Cerebellum (tissue), 4 donors: ENCODE measurements at places on chromosomes 16 and 17.

DNA sequence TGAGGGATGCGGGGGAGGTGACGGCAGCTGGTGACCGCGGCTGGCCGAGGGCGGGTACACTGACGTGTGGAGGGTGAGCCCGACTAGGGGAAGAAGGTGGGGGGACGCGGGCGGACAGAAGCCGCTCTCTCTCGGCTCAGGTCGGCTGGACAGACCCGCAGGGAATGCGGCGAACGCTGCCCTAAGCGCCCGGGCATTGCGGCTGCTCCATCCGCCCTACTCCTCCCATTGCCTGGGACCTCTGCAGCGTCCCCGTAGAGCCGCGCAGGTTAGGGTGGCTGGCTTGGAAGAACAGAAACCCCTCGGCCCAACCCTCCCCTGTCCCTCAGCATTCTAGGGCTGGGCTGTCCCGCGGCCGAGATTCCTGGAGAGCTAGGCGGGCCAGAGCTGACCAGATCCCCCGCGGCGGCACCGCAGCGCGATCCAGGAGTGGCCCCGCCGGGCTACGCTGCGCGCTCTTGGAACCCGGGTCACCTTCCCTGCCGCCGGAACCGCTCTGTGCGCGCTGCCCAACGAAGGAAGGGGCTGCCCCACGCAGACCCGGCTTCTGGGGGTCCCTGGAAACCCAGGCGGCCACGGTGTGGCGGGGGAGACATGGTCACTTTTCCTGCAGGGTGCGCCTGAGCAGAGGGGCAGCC, 3.0 kb downstream of the DLX4 start:
- DNase-seq = peak; percentile 18

DNA sequence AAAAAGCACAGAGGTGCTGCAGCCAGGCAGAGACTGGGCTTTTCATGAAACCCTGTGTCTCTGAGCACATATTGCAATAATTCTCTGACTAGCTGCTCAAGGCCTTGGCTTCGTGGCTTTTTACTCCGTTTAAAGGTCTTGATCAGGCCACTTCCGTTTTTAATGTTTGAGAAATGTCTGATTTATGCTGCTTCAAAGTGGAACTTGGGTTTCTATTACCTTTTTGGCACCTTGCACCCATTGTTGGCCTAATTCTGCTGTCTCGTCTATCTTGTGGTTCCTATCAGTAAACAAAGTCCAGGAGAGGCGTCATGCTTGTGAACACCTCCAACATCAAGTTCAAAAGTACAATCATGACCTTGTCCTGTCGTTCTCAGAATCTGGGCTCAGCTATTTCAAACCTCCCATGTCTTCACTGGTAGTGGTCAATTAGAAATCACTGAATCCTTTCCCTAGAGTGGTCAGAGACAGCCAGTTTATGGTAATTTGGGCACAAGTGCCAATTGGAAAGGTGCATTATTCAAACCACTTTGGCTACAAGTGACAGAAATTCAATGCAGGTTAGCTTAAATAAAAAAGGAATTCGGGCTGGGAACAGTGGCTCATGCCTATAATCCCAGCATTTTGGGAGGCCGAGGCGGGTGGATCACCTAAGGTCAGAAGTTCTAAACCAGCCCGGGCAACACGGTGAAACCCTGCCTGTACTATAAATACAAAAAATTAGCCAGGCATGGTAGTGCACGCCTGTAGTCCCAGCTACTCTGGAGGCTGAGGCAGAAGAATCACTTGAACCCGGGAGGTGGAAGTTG, 33.3 kb upstream of the METTL9 start:
- no peak for DNase-seq

- DNase-seq = no peak
These were observed 369.5 kb downstream of the SEC14L1 start for GRCh38 chr17:77510133-77510796.

GRCh38 chr16:3873482-3874173, 6.9 kb downstream of the CREBBP start:
- DNase-seq = no peak

GRCh38 chr16:49441366-49441780, 67.8 kb downstream of the C16orf78 start:
- no peak for DNase-seq

DNA sequence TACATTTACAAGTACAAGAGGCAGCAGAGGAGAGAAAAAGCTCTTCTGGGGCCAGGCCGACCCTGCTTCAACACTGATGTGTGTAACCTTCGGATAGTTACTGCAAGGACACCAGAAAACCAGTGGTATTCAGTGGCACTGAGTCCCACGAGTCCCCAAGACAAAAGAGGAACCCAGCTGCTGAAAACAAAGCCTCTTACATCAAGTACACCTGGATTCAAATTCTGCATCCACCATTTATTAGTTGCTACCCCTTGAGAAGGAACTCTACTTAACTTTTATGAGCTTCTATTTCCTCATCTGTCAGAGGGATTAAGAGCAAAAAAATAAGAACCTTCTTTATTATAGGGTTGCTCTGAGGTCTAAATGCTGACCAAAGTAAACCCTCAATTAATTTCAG, 2.6 kb downstream of the EARS2 start:
- DNase-seq = no peak

DNA sequence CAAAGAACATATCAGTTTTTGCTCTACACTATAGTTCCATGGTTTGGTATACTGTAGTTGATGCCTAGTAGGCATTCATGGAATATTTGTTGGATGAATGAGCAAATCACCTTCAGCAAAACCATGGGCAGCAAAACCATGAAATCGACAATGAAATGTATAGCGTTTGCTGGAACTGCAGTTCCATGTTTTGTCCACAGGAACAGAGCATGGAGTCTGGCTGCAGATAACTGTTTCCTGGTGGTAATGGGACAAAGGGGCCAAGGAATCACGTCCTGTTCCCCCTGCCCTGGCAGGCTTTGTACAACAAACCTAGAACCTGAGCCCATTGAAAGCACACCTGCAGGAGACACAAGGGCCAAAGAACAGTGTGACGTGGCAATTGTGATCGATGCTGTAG, 101.1 kb downstream of the USP31 start:
- no peak for DNase-seq

GRCh38 chr17:63035695-63036094, 69.7 kb downstream of the TANC2 start:
- DNase-seq = no peak

DNA sequence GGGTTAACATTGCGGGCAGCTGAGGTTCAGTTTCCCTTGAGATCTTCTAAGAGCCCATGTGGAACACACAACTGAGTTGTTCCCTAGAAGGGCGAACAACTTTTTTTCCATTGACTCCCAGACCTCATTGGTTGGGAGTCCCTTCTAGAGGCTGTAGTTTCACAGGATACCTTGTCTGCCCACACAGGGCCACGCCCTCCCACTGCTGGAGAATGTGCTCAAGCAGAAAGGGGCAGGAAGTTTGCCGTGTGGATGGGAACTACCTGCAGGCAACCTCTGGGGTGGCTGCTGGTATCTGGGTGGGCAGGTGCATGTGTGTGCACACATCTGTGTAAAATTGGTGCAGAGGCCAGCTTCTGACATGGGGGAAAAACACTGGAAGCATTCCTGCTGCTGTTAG, 178.8 kb upstream of the PSMD7 start:
- no peak for DNase-seq

DNA sequence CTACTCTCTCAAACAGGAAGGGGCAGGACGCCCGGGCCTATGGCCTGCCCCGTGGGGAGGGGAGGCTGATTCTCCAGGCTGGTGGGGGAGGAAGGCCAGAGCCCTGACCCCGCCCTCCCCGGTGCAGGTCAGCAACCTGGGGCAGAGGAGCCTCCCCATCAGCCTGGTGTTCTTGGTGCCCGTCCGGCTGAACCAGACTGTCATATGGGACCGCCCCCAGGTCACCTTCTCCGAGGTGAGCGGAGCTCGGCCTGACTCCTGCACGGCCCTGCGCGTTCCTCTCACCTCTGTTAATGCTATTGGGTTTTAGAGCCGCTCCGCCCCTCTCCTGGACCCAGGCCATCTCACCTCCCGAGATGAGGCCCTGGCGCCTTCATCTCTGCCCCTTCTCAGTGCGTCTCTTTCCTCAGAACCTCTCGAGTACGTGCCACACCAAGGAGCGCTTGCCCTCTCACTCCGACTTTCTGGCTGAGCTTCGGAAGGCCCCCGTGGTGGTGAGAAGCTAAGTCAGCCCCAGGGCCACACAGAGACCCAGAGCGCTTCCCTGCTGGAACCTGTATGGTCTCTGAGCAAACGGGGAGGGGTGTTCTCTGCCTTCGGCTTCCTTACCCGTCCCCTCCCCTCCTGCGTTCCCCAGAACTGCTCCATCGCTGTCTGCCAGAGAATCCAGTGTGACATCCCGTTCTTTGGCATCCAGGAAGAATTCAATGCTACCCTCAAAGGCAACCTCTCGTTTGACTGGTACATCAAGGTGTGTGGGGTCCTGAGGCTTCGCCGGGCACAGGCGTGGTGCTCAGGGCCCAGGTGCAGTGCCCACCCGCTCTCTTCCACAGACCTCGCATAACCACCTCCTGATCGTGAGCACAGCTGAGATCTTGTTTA, 25.1 kb upstream of the ITGAX start:
- no peak for DNase-seq

GRCh38 chr17:20996724-20997615, 45.8 kb downstream of the USP22 start:
- DNase-seq = no peak

DNA sequence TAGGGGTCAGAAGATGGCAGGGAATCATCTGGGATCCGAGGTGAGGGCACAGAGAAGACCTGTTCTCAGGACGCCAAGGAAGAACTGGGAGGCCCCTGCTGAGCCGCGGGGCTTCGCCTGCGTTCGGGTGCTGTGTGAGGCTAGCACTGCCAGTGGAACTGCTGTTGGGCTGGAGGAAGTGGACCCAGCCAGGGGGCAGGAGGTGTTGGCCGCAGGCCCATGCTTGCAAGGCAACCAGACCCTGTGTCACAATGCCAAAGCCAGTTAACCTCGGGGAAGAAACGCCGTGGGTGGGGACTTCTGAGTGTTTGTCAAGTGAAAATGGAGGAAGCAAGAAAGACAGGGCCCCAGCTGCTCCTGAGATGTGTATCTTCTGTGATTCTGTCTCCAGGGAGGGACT, 185.5 kb downstream of the LGALS9B start:
- DNase-seq = peak; percentile 12

GRCh38 chr17:76700270-76700616, 10.5 kb downstream of the MXRA7 start:
- no peak for DNase-seq

GRCh38 chr16:64171632-64172031, 950.2 kb downstream of the CDH11 start:
- DNase-seq = no peak

DNA sequence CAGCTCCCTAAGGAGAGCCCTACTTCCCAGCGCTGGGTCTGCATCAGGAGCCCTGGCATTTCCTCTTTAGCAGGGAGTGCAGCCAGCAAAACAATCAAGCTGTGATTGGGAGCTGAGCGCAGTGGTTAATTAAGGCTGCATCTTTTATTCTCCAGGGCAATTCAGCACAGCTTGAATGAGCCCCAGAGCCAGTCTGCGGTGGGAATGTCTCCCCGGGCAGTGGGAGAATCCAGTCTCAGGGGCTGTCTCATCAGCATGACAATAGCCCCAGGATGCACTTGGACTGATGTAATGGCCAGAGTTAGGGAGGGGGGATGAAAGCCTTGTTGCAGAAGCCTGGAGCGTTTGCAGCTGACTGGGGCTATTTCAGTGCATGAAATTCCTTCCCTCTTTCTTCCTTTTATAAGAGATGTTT, 292.6 kb upstream of the SOX9 start:
- peak; percentile 5 for DNase-seq

DNA sequence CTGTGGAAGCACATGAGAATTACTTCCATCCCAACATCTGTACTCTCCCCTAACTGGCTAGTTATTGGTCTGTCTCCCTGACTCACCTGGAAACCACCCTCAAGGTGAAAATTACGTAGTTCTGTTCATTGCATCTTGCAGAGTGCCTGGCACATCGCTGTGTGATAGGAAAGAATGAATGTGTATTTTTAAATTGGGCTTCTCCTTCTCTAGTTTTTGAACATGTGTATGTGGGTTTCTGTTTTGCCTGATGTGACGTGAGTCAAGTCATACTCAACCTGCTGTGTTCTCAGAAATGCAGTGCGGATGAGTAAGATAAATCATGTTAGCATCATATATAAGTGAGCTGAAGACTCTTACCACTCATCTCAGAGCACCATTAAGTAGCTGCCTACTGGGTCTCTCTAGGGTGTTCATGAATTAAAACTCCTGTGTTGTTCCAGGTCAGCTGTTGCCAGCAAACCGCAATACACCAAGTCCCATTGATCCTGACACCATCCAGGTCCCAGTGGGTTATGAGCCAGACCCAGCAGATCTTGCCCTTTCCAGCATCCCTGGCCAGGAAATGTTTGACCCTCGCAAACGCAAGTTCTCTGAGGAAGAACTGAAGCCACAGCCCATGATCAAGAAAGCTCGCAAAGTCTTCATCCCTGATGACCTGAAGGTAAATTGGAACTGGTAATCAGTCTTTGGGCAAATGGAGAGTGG, 50.2 kb downstream of the HLF start:
- no peak for DNase-seq

DNA sequence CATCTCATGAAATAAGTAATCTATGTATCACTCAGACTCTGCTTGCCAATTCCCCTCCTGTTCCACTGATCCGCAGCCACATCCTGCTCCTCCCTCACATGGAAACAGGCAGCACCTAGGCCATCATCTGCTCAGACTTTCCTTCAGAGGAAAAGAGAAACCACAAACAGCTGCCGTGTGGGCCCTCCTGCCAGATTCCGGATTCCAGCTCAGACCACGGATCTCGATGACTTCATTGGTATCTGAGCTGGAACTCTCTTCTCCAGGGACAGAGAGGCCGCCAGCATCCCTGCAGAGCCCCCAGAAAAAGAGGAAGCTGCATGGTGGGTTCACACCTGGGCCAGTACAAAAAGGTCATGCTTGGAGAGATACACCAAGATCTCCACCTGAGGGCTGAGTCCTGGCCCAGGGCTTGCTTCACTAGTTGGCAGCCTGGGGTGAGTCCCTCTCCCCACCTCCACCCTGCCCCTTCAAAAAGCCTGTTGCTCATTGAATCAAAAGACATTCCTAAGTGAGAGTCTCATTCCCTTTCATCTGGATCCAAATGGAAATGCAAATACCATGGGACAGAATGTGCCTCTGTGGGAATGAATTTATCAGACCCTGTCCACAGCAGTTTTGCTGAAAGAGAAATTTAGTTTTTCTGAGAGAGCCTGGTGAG, 47.2 kb downstream of the HOXB1 start:
- no peak for DNase-seq

- no peak for DNase-seq
These were observed 6.3 kb downstream of the ANKRD11 start for GRCh38 chr16:89484041-89484501.
